ENCODE measurements at places on chromosomes 7 and 10. TPM values are rescaled to one million over a fixed set of nuclear protein-coding genes. Genes with fewer than 3 reads are reported as not detected.

- peaks cover 37% of the 10 kb centered on the region for H3K4me1 ChIP-seq
- peak overlapping the region; percentile 65 for H3K27ac ChIP-seq
- H3K4me3 ChIP-seq: no peak overlapping the region
- H3K27me3 ChIP-seq: no peaks in the 10 kb centered on the region
Observed at GRCh38 chr10:80171248-80171660, 34.1 kb downstream of the ANXA11 start.

DNA sequence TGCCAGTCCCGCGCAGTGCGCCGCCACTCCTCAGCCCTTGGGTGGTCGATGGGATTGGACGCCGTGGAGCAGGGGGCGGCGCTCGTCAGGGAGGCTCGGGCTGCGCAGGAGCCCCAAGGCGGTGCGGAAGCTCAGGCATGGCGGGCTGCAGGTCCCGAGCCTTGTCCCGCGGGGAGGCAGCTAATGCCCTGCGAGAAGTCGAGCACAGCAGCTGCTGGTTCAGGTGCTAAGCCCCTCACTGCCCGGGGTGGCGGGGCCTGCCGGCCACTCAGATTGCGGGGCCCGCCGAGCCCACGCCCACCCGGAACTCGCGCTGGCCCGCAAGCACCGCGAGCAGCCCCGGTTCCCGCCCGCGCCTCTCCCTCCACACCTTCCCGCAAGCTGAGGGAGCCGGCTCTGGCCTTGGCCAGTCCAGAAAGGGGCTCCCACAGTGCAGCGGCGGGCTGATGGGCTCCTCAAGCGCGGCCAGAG lies 14.4 kb upstream of the WASL start:
- no peak for DNase-seq
- H3K4me1 ChIP-seq: no peaks in the 10 kb centered on the region
- no peaks in the 10 kb centered on the region for H3K36me3 ChIP-seq
- H3K27ac ChIP-seq: no peak overlapping the region
- no peak overlapping the region for H3K4me3 ChIP-seq
- no peaks in the 10 kb centered on the region for H3K27me3 ChIP-seq

Gene CRHR2
- 0.16 TPM for total RNA-seq

Gene IGFBP3
- total RNA-seq: 36.9 TPM

- H3K27ac ChIP-seq: no peak overlapping the region
- peak; percentile 54 for DNase-seq
- H3K36me3 ChIP-seq: no peaks in the 10 kb centered on the region
Observed at GRCh38 chr10:43350156-43350555, 21.3 kb upstream of the FXYD4 start.

GRCh38 chr7:19062216-19062615 lies 55.2 kb downstream of the TWIST1 start:
- H3K27ac ChIP-seq: no peak overlapping the region
- H3K4me3 ChIP-seq: no peak overlapping the region
- no peaks in the 10 kb centered on the region for H3K4me1 ChIP-seq
- DNase-seq: no peak
- H3K27me3 ChIP-seq: no peaks in the 10 kb centered on the region

DNA sequence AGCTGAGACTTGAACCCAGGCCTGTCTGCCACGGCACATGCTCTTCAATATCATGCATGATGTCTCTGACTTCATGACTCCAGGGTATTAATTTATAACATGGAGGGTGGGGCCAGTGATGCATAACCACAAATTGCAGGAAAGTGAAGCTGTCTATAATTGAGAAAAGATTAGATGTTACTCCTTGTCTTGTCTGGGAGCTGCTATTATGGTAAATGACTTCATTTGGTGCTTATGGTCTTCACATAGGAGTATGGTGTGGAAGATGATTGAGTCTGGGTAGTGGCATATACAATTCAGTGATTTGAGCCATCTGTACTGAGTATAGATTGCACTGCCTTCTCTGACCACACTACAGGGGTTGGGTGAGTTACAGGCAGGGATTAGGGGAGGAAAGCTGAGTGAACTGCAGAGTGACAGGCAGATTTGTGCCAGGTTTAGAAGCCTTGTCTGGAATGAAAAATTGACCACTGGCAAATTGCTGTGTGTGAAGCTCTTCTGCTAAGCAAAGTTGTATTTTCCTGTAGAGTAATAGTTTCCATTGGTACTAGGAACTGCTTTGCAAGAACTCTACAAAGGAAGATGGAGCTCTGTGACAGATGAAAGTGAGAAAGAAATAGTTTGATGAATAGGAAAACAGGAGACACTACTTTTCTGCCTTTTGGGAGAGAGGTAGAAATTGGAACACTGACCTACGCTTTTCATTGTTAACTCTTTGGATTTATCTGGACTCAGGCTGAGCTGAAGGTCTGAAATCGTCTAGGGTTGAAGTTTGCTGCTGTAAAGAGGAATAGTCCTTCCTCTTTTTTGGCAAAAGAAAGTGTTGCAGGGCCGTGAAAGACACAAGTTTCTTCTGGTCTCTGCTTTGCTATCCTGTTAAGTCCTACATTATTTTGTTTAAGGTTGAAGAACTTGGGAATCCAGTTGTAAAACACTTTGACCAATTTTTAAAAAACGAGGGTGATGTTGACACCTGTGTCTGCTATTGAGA lies 2.7 kb downstream of the SND1 start:
- H3K36me3 ChIP-seq: no peaks in the 10 kb centered on the region
- H3K4me1 ChIP-seq: no peaks in the 10 kb centered on the region
- DNase-seq: no peak

GRCh38 chr10:48678041-48678440 lies 6.6 kb upstream of the WDFY4 start:
- no peaks in the 10 kb centered on the region for H3K4me1 ChIP-seq
- no peak for DNase-seq
- no peaks in the 10 kb centered on the region for H3K27me3 ChIP-seq
- H3K36me3 ChIP-seq: no peaks in the 10 kb centered on the region
- no peak overlapping the region for H3K4me3 ChIP-seq
- no peak overlapping the region for H3K27ac ChIP-seq

DNA sequence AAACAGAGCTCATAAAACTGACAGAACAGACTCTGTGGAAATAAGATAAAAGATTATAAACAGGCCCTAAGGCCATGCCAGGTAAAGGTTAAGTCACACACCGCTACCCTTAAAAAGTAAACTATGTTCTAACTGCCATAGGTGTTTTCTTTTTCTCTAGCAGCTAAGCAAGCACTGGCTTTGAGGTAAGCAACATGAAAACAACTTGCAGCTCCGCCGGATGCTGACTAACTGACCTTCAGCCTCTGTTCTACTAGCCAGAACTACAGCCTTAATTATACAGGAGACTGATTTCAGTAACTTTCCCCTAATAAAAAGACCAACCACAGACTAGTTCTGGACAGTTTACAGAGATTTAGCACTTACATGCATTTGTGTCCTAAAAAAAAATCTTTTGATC lies 708.3 kb downstream of the CCSER2 start:
- no peak for DNase-seq
- no peaks in the 10 kb centered on the region for H3K4me1 ChIP-seq
- no peak overlapping the region for H3K4me3 ChIP-seq
- no peak overlapping the region for H3K27ac ChIP-seq
- H3K36me3 ChIP-seq: no peaks in the 10 kb centered on the region
- no peaks in the 10 kb centered on the region for H3K27me3 ChIP-seq

DNA sequence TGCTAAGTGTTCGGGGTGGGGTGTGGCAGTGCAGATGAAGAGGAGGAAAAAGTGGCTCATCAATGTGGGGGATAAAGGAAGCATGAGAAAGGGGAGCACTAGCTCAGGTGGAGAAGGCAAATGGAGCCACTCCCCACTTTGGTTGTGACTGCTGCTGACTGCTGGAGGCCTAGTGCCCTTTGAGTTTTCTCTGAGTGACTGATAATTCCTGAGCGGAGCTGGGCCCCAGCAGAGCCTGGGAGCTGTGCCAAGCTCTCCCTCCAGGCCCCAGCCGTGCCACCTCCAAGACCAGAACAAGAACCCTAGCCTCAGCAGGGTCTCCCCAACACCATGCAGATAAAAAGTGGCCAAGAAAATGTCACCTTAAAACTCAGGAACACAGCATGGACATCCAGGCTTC lies 9.7 kb upstream of the RASSF4 start:
- no peak overlapping the region for H3K4me3 ChIP-seq
- H3K27me3 ChIP-seq: no peaks in the 10 kb centered on the region
- no peak overlapping the region for H3K27ac ChIP-seq
- no peaks in the 10 kb centered on the region for H3K36me3 ChIP-seq

DNA sequence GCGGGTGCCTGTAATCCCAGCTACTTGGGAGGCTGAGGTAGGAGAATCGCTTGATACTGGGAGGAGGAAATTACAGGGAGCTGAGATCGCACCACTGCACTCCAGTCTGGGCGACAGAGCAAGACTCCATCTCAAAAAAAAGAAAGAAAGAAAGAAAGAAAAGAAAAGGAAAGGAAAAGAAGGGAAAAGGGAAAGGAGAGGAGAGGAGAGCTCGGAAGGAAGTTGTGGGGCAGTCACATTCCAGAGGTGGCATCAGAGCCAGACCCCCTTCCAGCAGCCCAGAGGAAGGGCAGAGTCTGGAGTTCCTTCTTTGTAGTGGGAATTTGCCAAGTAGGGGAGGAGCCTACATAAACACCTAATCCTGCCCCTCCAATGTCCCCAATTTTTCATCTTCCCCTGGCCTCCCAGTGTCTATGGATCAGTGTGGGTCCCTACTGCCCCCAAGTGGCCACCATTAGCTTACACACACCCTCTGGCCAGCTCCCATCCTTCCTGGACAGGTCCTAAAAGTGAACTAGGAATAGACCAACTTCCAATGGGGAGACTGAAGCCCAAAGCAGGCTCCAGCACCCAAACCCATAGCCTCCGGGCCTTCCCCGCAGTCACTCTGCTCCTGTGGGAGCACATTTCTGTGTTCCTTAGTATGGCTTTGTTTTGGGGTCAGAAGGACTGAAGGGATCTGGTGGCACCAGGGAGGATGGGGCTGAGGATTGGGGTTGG lies 39.6 kb upstream of the HSPB1 start:
- H3K4me1 ChIP-seq: no peaks in the 10 kb centered on the region
- H3K4me3 ChIP-seq: no peak overlapping the region
- H3K36me3 ChIP-seq: no peaks in the 10 kb centered on the region
- H3K27ac ChIP-seq: no peak overlapping the region
- peak; percentile 55 for DNase-seq
- H3K27me3 ChIP-seq: peaks cover 18% of the 10 kb centered on the region

- H3K4me3 ChIP-seq: no peak overlapping the region
- no peak overlapping the region for H3K27ac ChIP-seq
- DNase-seq: no peak
- H3K4me1 ChIP-seq: no peaks in the 10 kb centered on the region
- H3K27me3 ChIP-seq: no peaks in the 10 kb centered on the region
- H3K36me3 ChIP-seq: no peaks in the 10 kb centered on the region
Observed at GRCh38 chr7:101667399-101667798, 38.3 kb upstream of the MYL10 start.

DNA sequence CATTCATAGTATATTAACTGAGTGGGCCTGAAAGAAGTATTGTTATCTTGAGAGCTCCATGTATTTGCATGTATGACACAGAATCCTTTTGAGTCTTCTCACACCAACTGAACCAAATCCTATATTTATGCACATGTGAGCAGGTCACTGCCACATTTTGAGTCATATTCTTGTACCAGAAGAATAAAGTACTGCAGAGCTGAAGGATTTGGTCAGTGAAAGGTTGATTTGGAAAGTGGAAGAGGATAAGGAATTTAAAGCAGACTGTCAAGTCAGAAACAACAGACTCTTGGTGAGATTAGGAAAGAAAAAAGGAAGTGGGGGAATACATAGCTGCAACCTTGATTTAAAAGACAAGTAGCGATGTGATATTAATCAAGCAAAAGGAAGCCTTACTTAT lies 121.8 kb downstream of the ARID5B start:
- DNase-seq: no peak
- no peaks in the 10 kb centered on the region for H3K27me3 ChIP-seq
- H3K27ac ChIP-seq: no peak overlapping the region
- no peak overlapping the region for H3K4me3 ChIP-seq
- no peaks in the 10 kb centered on the region for H3K36me3 ChIP-seq

Gene CHCHD3
- 81.5 TPM for total RNA-seq

DNA sequence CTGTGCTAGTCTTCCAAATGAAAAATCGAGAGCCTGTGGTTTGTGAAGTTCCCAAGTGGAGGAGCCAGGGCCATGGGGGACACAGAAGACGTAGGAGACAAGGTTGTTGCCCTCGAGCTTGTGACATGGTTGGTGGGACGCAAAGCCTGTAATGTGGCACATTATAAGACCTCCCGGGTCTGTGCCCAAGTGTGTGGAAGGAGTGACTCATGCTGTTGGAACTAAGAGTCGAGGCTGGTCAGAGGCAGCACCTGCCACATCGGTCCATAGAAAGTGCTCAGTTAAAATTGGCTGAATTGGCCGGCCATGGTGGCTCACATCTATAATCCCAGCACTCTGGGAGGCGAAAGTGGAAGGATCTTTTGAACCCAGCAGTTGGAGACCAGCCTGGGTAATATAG lies 27.0 kb upstream of the PODXL start:
- H3K27ac ChIP-seq: no peak overlapping the region
- DNase-seq: no peak
- H3K36me3 ChIP-seq: no peaks in the 10 kb centered on the region
- H3K27me3 ChIP-seq: no peaks in the 10 kb centered on the region

DNA sequence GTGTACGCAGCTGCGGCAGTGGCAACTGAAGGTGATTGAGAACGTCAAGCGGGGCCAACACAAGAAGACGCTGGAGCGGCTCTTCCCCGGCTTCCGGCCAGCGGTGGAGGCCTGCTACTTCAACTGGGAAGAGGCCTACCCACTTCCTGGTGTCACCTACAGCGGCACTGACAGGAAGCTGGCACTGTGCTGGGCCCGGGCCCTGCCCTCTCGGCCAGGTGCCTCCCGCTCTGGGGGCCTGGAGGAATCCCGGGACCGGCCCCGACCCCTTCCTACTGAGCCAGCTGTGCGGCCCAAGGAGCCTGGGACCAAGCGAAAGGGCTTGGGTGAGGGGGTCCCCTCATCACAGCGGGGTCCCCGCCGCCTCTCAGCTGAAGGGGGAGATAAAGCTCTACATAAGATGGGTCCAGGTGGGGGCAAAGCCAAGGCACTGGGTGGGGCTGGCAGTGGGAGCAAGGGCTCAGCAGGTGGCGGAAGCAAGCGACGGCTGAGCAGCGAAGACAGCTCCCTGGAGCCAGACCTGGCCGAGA lies 6.5 kb downstream of the ZSWIM8 start:
- peaks cover 28% of the 10 kb centered on the region for H3K36me3 ChIP-seq
- peaks cover 5% of the 10 kb centered on the region for H3K4me1 ChIP-seq
- DNase-seq: no peak
- no peak overlapping the region for H3K27ac ChIP-seq
- H3K4me3 ChIP-seq: no peak overlapping the region

Gene ASZ1
- not detected for total RNA-seq

GRCh38 chr10:92064506-92064905 lies 140.9 kb downstream of the BTAF1 start:
- no peaks in the 10 kb centered on the region for H3K27me3 ChIP-seq
- H3K4me1 ChIP-seq: no peaks in the 10 kb centered on the region
- H3K27ac ChIP-seq: no peak overlapping the region

Gene KCND2
- 0.08 TPM for total RNA-seq

Data from colonic mucosa (tissue), 4 donors.